ENCODE measurements at places on chromosomes 1 and 21.

- no peak for DNase-seq
Observed at GRCh38 chr1:157095091-157095490, 4.5 kb downstream of the ETV3L start.

DNA sequence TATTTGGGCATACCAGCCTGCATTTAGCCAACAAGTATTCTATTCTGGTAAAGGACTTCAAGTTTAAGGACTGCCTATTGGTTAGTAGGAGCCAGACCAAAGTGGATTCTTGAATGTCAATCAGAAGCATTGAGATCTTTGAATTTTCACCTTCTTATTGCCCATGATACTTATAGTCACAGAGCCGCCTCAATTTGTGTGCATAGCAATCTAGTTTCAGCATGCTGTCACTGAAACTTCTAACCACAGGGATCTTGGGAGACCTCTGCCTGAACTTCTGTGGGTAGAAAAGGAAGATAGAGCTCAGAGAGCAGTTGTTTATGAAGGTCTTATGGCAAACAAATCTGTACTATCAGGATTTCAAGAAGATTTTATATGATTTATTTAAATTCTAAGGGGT is 501.4 kb upstream of the USP24 start:
- no peak for DNase-seq

GRCh38 chr1:159580340-159580739 is 7.3 kb upstream of the APCS start:
- no peak for DNase-seq

- DNase-seq = no peak
Observed at GRCh38 chr1:101820071-101820470, 176.7 kb downstream of the OLFM3 start.

GRCh38 chr1:72326494-72326893 is 44.2 kb upstream of the NEGR1 start:
- DNase-seq = no peak
